ENCODE measurements at places on chromosomes 16 and 17.

DNA sequence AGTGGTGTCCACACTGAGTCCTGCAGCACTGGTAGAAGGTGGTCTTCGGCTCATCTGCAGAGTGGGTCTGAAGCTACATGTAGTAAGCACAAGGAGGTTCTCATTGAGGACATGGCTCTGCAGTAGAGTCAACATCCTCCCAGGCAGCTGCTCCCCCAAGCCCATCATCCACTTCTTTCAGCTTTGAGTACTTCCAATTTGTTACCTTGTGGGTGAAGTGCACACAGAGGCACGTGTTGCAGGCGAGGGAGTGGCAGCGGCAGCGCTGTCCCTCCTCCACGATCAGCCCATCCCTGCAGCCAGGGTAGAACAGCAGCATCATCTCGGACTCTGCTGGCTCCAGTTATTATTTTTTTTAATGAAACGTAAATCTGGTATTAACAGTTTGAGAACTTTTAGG is 1.8 kb upstream of the SSTR2 start:
- no peak for DNase-seq

DNA sequence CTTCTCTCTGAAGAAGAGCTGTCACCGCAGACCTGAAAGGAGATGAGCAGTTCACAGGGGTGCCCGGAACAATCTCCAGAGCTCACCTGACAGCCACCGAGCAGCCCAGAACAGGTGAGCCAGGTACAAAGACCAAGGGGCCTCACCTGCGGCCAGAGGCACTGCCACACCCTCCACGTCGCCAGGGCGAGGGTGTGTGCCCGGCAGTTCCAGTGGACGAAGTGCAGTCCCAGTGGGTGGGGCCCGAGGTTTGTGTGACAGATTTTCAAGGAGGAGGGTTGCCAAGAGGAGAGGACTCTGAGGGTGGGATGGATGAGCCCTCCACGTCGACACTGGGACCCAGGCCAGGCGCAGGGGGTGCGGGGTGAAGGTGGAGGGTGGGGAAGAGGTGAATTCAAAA is 61.7 kb downstream of the SMPD3 start:
- no peak for DNase-seq

DNA sequence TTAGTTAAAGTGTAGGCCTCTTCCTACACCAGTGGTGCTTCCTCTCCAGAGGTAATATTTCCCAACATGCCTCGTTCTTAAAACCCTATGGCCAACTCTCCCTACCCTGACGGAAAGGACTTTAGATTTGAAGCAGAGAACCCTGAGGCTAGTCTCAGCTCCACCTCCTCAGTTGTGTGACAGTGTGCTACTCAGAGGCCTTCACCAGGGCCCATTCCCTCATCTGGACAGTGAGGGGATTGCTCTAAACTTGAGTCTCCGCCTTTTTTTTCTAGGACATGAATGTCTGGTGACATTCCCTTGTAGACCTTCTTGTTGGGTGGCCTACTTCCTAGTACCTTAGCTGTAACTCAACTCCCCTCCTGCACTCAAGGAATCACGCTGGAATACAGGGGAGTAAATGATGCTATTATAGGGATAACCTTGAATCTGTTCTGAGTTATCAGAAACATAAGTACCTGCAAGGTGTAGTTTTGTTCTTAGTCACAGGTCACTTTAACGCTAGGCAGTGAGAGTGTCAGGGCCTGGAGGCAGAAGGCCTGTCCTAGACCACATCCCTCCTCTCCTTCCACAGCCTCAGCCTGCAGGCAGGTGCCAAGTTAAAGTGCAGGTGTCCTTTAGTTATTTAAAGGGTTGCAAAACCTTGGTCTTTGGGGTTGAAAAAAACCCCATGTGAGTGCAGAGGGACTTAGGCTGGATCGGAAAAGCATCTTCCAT is 26.9 kb downstream of the LDHD start:
- DNase-seq, result no peak

DNA sequence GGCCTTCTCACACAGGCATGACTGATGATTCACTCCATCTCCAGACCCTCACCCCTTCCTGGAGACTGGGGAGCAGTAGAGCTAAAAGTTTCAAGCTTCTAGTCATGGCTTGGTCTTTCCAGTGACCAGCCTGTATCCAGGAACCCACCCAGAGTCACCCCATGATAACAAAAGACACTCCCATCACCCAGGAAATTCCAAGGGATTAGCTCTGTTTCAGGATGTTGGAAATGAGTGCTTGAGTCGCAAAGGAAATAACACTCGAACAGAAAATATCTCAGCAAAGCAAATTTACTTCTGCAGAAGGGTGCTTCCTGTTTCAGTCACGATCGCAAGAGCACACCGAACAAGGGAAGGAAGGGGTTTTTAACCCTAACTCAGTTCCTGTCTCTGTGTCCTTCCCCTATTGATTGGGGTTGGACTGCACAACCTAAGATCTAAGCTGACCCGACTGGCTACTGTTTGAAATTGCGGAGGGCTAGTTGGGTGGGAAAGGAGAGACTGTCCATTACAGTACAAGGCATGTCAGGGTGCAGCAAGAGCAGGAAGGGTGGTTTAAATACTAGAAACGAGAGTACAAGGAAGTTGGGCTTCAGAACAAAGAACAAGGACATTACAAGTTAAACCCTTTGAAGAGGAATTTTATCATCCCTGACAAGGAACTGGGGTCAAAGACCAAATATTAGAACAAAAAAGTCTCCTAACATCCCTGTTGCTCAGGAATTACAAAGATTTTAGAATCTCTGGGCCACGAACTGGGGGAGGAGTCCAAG is 224.4 kb upstream of the CACNG5 start:
- no peak for DNase-seq
